ENCODE measurements at places on chromosomes 2 and 18. TPM values are rescaled to one million over a fixed set of nuclear protein-coding genes. Genes with fewer than 3 reads are reported as not detected.

GRCh38 chr18:2002604-2003003, 568.7 kb downstream of the METTL4 start:
- no peak for DNase-seq

DNA sequence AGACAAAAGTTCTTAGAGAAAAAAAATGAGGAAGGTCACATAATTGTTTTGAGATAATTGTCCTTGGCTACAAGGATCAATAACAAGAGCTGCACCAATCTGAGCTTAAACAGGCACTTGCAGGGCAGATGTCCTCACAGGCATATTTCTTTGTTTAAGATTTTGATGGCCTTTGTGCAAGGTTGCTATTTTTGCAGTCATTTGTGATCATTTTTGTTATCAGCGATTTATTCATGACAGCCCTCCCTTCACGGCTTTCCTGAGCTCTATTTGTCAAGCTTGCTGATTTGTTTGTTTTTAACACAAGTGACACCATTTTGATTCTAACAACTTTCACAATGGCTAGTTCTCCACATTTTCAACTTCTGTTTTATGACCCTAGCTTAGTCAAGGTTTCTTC, 418.6 kb upstream of the REG3G start:
- DNase-seq, result no peak

VAMP5 gene
- 84.4 TPM for total RNA-seq

PRKAG3 gene
- total RNA-seq, result not detected

RAB3GAP1 gene
- 13.9 TPM for total RNA-seq

- no peak for DNase-seq
These were observed 98.8 kb upstream of the ZNF516 start for GRCh38 chr18:76593843-76594242.

- no peak for DNase-seq
These were observed 143.5 kb upstream of the HDAC4 start for GRCh38 chr2:239544143-239544917.

DNA sequence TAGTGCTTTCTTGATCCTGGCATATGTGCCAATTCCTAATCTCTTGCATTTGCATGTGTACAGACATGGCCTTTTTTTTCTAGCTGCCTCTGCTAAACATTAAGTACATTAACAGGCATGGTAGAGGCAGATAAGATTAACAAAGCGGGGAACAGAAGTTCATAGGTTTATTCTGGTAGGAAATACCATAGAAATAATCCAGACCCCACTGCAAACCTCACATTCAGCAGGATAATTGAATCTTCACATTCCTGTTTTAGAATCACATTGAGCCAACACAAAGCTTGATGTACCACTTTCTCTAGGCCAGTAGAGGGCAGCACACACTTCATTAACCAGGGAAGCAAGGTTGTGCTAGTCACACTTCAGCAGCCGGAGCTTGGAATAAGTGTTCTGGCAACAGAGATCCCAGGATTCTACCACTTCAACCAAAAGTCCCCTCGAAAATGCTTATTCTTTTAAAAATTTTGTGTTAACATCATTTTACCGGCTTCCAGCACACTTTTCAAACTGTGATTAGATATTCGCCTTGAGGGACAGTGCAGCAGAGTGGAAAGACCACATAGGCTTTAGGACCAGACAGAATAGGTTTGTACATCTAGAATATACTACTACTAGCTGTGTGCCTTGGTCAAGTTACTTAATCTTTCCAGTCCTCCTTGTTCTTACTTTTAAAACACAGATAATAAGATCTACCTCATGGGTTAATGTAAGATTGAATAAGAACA, 420.2 kb upstream of the CHST9 start:
- peak; percentile 40 for DNase-seq

PAIP2B gene
- 1.1 TPM for total RNA-seq

DNA sequence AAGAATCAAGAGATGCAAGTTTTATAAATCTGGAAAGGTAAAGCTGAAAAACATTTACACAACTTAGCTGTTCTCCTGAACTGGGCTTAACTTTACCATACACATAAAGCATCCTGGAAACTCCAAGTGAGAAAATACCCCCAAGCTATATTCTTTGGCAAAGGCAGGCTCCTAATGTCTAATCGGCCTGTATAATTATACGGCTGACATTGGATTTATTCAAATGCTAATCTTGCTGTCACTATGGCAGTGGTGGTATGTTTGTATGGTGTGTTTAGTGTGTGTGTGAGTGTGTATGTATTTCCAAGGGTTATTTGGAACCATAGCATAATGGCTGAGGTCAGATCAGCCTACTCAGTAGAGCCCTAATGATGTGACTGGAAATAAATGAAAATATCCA, 1031.8 kb upstream of the ZEB2 start:
- no peak for DNase-seq

Data from activated CD8-positive, alpha-beta memory T cell treated with anti-CD3 and anti-CD28 coated beads, Interleukin-2, amount 10 ng/mL, durations not matched to agents 7 days and 5 days (primary cell).